ENCODE measurements at places on chromosomes 16 and 17.

GRCh38 chr17:1732833-1733321 is 8.4 kb downstream of the WDR81 start:
- DNase-seq, result no peak

DNA sequence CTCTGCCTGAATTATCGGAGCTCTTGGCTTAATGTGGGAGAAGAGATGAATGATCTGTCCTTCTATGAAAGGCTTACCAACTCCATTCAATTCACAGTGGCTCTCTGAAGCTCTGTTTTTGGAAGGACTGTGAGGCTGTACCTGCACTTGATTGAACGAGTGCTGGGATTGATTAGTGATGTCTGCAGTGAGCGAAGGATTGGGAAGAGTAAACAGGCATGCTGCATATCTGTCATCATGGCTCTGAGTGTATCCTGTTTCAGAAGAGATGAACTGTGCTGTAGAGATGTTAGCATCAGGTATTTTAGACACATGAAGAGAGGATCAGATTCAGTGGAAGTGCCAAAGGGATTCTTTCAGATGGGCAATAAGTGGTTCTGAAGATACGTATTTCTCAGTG is 564.0 kb downstream of the MAF start:
- DNase-seq, result no peak

- DNase-seq, result no peak
Observed at GRCh38 chr16:67760956-67761230, 41.8 kb upstream of the GFOD2 start.

DNA sequence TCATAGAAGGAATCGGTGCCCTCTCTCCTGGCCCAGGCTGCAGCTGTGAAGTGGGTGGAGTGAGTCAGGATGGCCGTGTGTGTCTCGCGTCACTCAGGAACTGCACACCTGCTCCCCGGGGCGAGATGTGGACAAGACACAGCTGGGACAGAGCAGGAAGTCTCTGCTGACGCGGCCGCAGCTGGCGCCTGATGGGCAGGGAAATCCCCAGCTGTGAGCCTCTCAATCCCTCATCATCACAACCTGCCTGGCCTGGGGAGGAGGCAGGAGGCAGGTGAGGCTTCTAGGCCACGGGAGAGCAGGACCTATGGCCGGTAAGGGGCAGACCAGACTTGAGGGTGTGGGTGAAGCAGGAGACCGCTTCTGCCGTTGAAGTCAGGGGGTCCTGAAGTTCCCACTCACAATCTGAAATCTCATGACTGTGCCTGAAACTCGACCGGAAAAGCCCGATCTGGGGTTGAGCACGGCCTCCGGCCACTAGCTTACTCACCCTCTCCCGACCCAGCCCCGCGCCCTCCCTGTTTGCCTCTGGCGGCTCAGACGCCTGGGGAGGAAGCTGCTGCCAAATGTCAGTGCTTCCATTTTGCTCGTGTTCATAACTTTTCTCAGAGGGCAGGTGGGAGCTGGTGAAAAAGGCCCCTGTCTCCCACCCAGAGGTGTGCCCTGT is 1.1 kb upstream of the TRPV3 start:
- peak; percentile 88 for DNase-seq

- no peak for DNase-seq
Observed at GRCh38 chr16:27725236-27726000, 175.5 kb downstream of the KATNIP start.

- no peak for DNase-seq
Observed at GRCh38 chr16:25563700-25564099, 128.1 kb upstream of the HS3ST4 start.

DNA sequence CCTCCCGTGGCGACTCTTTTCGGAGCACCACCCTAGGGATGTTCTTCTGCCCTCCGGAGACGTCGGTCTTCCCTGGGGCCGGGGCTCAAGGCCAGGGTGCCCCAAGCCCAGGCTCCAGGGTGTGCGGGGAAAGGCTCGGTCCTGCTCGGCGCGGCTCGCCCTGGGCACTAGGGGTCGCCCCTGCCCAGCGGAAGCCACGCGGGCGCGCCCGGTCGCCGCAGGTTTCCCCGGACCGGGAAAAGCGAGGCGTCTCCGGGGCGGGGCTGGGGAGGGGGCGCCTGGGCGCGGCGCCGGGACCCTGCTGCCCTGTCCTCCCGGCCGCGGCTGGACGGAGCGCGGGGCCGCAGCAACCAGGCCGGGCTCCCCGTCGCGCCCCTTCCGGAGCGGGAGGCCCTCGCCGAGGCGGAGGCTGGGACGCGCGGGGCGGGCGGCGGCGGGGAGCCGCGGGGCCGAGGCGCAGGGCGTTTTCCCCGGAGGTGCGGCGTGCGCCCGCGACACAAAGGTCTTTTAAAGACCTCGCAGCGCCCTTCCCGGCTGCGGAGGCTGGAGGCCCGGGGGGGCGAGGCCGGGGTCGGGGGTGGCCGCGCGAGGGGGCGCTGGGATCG is 76.4 kb downstream of the MRC2 start:
- peak; percentile 79 for DNase-seq

DNA sequence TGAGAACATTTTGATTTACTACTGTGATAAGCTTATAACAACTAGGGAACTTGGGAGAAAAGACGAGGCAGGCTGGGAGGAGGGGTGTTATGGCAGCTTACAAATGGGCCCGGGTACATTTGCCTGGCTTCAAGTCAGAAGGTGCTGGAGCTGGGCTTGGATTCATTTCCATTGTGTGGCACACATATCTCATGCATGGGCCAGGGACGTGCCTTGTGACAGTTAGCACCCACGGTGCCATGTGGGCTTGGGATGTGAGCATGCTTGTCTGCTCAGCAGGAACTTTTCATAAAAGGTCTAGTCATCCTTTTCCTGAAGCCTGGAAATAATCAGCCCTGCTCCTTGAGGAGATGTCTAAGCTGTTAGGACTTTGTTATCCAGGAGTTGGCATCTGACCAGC is 572.2 kb downstream of the CDH13 start:
- no peak for DNase-seq

GRCh38 chr16:86676254-86676670 is 97.9 kb downstream of the FOXL1 start:
- no peak for DNase-seq

DNA sequence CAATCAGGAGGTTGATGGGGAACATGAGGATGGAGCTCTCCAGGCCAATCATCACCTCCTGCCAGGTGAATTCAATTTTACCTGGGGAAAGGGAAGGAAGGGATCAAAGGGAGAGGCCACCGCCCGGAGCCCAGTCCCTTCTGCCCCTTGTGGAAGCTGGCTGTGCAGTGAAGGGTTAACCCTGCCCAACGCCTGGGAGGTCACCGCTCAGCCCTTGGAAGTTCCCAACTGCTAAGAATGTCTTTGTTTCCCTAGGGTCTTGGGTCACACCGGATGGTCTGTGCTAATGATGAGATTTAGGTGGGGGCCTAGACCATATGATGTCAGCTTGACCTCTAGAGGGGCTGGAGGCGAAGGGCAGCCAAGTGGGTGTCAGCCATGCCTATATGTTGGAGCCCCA is 52.1 kb upstream of the GCSH start:
- no peak for DNase-seq

- no peak for DNase-seq
Observed at GRCh38 chr17:17703140-17703919, 22.1 kb downstream of the RAI1 start.

DNA sequence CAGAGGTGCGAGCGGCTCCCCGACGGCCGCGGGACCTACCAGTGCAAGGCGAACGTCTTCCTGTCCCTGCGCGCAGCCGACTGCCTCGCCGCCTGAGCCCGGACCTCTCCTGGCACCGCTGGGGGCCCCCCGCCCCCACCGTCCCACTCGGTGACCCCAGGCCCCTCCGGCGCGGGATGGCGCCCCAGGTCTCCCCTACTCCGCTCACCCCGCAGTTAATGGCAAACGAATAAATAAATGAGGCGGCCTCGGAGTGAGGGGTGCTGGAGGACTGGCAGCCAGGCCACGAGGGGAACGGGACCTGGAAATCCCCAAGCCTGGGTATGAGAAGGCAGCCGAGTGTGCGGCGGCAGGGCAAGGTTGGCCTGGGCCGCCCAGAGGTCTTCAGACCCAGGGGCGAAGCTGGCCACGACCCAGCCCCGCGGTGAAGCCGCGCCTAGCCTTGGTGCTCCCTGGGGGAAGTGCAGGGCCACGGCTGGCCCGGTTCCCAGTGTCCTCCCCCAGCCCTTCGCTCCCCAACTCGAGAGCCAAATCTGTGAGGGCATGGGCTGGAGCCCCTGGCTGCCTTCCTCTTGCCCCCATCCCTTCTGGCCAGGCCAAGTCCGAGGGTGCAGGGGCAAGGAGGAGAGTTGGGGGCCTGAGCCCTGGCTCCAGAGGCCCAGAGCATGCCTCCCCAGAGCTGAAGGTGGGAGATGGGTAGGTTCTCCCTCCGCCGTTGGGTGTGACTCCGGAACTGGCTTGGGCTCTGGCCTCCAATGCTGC is 796 bp downstream of the NPB start:
- no peak for DNase-seq

DNA sequence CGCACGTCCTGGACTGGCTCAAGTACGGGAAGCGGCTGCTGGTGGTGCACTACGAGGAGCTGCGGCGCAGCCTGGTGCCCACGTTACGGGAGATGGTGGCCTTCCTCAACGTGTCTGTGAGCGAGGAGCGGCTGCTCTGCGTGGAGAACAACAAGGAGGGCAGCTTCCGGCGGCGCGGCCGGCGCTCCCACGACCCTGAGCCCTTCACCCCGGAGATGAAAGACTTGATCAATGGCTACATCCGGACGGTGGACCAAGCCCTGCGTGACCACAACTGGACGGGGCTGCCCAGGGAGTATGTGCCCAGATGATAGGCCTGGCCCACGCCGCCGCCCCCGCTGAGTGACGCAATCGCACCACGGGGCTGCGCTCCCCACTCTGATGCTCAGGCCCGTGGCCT is 50.2 kb downstream of the WSCD1 start:
- DNase-seq, result no peak

DNA sequence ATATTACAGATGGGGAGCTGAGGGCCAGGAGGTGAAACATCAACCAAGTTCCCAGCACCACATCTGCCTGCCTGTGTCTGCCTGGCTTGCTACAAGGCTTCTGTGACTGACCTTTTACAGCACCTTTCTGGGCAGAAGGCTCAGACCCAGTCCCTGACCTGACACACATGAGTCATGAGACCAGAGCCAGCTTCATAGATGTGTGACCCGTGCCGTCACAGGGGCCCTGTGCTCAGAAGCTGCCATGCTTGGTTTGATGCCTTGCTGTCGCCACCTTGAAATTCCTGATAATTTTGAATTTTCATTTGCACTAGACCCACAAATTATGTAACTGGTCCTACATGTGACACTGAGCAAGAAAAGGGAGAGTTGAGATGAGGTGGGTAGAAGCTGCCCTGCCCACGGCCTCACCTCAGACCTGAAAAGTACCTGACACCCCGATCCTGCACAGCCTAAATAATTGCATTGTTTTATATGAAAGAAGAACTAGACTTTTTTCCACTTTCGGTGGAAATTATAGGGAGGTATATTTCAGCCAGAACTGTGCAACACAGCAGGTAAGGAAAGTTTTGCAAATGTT is 13.3 kb upstream of the PECAM1 start:
- DNase-seq, result no peak

GRCh38 chr16:53356478-53357207 is 77.6 kb upstream of the RBL2 start:
- no peak for DNase-seq

DNA sequence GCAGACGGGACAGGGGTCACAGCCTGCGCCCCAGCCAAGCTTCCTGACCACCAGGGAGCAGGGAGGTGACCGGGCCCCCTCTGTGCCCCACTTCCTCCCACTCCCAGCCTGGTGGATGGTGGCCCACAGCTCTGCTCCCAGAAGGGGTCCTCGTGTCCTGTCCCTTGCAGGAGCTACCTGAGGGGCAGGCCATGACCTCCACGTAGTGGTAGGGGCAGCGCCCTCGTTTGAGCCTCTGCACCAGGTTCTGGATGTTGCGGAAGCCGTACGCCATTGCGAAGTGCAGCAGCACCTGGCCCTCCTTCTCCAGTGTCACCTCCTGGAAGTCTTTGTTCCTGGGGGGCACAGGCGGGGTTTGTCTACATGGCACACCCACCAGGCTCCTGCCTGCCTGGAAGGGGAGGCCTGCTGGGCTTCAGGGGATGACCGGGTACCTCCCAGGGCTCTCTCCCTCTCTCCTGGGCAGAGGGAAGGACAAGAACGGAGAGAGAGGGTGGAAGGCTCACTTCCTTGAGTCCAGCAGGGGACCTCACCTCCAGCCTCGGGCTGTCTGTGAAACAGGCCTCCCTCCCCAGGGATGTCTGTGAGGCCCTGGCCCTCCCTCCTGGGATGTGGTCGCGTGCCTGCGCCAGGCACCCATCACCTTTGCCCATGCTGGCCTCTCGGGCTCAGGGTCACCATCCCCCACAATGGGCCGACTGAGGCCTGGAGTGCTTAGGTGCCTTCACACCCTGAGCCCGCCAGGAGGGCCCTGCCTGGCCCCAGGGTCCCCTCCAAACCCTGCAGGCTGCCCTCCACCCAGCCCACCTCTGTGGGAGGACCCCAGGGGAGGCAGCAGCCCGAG is 4.0 kb downstream of the HAGHL start:
- DNase-seq, result no peak

GRCh38 chr17:507441-507840 is 154.8 kb upstream of the RPH3AL start:
- DNase-seq, result no peak

- DNase-seq, result no peak
Observed at GRCh38 chr16:88403794-88404581, 21.2 kb downstream of the ZNF469 start.

- DNase-seq, result no peak
Observed at GRCh38 chr17:82965371-82965770, 114.0 kb upstream of the METRNL start.

- DNase-seq, result no peak
Observed at GRCh38 chr17:8482546-8482945, 46.9 kb downstream of the NDEL1 start.

DNA sequence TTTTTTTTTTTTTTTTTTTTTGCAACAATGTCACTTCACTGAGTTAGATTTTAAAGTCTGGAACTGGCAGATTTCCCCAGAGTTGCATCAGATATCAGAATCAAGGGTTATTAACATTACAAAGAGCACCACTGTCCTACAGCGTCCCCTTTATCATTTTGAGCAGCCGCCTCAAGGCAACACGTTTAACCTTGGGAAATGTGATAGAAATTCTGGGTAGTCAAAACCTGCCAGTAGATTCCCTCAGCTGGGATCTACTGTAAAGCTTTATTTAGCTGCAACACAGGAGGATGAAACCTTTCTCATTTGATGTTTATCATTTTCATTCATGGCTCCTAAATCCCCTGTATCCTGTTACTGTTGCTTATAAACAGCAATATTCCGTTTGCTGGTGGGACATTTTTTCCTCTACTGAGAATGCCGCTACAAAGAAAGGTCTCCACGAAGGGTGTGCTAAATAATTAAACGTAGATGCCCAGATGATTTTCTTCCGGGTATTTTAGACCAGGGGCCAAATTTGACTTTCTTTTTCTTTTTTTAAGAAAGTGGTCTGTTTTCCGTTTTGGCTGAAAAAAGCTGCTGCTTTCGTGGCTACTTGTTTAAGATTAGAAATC is 436.1 kb upstream of the GOT2 start:
- DNase-seq, result no peak

- DNase-seq, result no peak
Observed at GRCh38 chr17:45759761-45760160, 24.4 kb upstream of the CRHR1 start.
